ENCODE measurements at places on chromosomes 1 and 21. TPM values are rescaled to one million over a fixed set of nuclear protein-coding genes. Genes with fewer than 3 reads are reported as not detected.

AKIRIN1 gene
- total RNA-seq = 63.9 TPM

GRCh38 chr1:33082575-33083108 lies 1.7 kb downstream of the AZIN2 start:
- DNase-seq = peak; percentile 39

HPCAL4 gene
- total RNA-seq = not detected

UBXN10 gene
- total RNA-seq = not detected

CLCN6 gene
- 5.0 TPM for total RNA-seq

LCE3E gene
- total RNA-seq = not detected

DNA sequence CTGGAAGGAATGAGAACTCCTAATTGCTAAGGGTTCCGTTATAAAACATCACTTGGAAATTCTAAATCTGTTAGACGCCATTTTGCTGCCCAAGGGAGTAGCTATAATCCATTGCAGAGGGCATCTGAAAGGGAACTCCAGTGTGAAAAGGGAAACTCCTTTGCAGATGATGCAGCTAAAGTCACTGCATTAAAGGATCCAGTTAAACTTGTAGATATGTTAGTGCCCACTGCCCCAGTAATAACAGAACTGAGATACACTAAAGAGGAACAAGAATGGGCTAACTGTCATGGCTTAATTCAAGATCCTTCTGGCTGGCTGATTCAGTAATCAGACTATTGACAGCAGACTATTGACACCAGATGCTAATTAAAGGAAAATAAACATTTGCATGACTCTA lies 81.8 kb upstream of the KIAA0040 start:
- no peak for DNase-seq

S100A3 gene
- total RNA-seq = 2.9 TPM

DNA sequence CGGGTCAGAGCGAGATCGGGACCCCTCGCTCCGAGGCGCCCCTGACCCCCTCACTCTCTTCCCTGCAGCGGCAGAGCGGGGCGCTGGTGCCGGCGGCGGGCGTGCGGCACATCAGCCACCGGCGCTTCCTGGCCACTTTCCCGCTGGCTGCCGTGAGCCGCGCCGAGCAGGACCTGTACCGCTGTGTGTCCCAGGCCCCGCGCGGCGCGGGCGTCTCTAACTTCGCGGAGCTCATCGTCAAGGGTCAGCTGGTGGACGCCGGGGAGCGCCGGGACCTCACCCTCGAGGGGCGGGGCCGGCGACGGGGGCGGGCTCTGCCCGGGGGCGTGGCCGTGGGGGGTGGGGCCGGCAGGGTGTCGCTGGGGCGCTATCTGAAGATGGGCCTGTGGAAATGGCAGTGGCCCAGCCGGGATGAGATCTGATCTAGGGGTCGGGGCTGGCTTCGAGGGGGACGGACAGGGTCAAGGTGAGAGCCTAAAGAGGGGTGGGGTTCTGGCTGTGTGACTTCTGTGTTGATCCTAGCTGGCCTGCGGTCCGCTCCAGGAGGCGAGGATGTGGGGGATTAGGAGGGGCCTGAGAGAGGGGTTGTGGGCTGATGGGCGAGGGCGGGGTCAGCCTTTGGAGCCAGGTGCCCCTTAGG lies 23.6 kb downstream of the PTPRU start:
- DNase-seq = no peak

GRCh38 chr1:29064064-29064463 lies 59.6 kb downstream of the TMEM200B start:
- DNase-seq = no peak

PGM1 gene
- 94.5 TPM for total RNA-seq

GRCh38 chr1:32872192-32872460 lies 1.4 kb upstream of the FNDC5 start:
- no peak for DNase-seq

DNA sequence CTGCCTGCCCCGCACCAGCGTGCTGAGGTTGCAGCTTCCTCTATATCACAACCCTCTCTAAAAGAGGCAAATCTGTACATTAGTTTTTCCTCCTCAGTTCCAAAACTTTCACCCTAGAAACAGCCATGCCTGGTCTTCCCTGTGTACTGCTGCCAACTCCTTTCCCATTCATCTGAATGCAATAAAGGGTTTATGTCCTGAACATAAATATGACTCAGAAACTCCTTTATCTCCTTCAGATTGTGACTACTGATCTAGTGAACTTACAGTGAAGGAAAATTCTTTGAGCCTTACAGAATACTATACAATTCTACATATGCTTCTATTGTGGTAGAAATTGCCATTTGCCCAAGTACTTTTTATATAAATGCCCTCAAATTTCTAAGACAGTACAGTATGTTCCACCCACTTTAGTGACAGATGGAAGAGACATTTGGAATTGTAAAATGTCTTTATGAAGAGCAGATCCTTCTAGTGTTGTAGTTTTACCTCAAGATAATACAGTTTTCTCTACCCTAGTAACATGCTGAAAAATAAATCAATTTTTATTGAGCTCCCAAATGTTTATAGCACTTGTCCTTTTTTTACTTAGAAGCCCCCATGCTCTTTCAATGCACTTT lies 345.1 kb upstream of the SNX7 start:
- peak; percentile 56 for DNase-seq

OLIG2 gene
- not detected for total RNA-seq

- DNase-seq = no peak
Observed at GRCh38 chr1:1917304-1917976, 1.6 kb downstream of the TMEM52 start.

GRCh38 chr1:147109041-147109440 lies 63.2 kb downstream of the PRKAB2 start:
- no peak for DNase-seq

F13B gene
- total RNA-seq = not detected

Measured in IMR-90 (cell line).